ENCODE measurements at places on chromosomes 16 and 17. TPM values are rescaled to one million over a fixed set of nuclear protein-coding genes. Genes with fewer than 3 reads are reported as not detected.

The C17orf100 gene
- total RNA-seq = 0.58 TPM

The CDRT15 gene
- total RNA-seq = not detected

The SLC47A2 gene
- not detected for total RNA-seq

The SKAP1 gene
- total RNA-seq = 1.1 TPM

DNA sequence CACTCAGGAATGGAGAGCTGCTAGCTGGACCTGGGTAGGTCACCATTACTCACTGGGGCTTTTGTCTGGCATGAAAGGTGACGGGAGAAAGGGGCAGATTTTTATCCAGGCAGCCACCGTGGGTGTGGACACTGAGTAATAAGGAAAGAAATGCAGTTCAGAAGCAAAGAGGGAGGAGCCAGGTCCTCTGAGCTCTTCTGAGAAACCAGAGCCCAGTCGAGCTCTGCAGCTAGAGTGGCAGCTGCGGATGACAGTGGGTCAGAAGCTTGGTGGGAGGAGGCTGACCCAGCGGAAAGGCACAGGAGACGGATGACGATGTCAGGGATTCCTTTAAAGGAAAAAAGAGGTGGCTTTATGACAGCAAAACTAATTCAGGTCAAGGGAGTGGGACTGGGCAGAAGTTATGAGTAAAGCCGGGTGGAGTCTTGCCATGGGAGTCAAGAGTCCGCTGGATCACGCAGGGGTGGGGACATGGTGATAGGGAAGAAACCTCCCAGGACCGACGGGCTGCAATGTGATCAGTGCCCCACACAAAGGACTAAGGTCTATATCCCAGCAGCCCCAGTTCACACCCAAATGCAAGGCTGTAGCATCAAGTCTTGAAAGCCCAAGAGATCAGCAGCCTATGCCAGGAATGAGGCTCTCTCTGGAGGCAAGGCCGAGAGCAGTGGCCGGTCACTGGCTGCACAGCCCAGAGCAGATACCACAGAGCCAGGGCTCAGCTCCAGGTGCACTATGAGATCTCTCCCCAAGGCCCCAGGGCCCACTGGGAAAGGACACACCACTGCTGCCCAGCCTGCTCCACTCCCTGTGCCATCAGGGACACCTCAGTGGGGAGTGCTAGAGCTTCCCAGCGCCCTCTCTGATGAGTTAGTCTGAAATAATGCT lies 6.3 kb upstream of the MNT start:
- DNase-seq = no peak

DNA sequence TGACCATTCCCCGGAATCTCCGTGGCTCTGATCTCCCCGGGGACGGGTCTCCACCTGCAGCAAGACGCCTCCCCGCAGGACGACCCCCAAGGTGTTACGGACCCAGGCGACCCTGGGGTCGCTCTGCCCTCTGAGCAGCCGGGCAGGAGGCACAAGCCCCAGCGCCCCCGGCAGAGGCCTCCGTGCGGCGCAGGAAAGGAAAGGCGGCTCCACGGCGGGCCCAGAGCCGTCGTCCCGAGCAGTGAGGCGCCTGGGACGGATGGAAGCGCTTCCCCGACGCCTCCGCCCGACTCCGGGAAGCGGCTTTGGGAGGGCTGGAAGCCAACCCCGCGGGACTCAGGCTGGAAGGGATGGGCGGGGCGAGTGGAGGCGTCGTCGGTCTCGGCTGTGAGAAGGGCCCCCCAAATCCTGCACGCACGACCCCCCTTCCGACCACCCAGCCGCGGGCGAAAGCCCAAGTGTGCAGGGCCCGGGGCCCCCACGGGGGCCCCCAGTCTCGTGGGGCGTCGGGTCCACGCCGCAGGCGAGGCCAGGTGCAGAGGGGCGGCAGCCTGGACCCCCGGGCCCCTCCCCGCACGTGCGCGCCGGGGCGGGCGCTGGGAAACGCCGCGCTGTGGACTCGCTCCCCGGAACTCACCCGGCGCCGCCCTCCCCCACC lies 32.7 kb upstream of the RPH3AL start:
- DNase-seq = no peak

DNA sequence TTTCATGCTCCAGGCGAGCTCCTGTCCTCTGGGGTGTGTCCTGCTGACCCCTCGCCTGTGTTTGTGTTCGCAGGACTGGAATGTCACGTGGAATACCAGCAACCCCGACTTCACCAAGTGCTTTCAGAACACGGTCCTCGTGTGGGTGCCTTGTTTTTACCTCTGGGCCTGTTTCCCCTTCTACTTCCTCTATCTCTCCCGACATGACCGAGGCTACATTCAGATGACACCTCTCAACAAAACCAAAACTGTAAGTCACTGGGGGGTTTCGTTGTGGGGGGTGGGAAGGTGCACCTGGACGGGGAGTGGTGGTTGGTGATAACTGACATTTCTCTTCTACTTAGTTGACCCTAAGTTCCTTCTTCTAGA lies 58.3 kb downstream of the ABCC1 start:
- no peak for DNase-seq

GRCh38 chr16:81716478-81717225 lies 62.4 kb upstream of the PLCG2 start:
- no peak for DNase-seq

GRCh38 chr17:61467416-61468262 lies 15.4 kb downstream of the TBX4 start:
- DNase-seq = no peak

DNA sequence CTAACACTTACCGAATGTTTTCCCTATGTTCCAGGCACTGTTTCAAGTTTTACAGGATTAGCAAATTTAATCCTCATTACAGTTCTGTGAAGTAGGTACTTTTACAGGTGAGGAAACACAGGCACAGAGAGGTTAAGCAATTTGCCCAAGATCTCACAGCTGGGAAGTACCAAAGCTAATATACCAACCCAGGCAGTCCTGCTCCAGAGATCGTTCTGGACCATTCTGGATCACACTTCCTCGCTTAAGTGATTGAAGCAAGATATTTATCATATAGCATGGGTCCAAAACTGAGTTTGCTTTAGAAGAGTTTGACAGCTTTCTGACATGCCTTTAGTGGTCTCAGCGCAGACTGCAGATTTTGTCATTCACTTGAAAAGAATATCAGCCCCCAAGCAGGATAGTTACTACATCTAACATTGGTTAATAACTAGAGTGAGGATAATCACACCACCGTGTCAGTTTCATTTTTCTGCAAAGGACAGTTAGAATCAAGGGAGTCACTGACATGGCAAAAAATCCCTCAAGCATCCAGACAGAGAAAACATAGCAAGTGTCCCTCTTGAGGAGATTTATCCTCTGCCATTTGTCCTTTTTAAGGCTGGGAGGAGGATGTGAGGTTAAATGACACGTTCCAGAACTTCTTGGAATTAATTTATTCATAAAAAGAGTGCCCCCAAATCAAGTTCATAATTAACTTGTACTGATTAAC lies 5.1 kb downstream of the HS3ST3B1 start:
- DNase-seq = no peak

DNA sequence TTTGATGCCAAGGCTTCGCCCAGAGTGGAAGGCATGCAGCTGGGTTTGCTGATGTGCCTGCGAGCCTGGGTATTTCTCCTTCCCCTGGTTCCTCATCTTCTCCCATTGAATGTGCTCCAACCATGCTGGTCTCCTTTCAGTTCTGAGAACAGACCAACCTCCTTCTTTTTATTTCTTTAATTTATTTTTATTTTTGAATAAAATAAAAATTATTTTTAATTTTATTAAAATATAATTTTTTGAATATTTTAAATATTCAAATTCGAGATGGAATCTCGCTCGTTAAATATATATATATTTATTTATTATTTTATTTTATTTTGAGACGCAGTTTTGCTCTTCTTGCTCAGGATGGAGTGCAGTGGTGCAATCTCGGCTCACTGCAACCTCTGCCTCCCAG lies 30.2 kb upstream of the GPRC5B start:
- DNase-seq = no peak

DNA sequence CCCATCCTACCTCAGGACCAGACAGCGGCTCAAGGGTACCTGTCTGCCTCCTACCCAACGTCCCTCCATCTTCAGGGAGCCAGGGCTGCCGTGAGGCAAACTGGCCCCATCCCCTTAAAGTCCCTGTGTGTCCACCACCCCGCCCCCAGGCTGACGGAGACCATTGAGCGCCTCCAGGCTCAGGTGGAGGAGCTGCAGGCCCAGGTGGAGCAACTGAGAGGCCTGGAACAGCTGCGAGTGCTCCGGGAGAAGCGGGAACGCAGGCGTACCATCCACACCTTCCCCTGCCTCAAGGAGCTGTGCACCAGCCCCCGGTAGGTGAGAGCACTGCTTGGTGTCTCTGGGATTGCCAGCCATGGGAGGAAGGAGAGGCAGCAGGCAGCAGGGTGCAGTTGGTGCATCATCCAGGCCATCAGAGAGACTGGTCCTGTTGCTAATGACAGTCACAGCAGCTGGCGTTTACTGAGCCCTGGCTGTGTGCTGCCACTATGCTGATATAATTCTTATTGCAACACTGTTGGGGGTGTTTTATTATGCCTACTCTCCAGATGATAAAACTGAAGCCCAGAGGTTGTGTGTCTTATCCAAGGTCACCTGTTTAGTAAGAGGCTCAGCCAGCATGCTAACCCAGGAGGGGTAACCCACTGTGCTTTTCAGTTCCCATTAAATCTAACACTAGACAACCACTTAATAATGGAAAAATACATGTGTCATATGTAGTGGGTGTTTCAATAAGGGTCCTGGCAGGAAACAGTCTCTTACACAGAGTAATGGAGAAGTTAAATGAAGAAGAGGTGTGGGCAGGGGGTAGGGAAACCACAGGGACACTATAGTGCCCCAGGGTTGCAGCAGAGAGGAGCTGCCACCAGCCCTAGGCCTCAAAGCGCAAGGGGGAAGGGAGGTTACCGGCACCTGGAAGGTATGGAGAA lies 10.3 kb upstream of the MRPL58 start:
- no peak for DNase-seq

DNA sequence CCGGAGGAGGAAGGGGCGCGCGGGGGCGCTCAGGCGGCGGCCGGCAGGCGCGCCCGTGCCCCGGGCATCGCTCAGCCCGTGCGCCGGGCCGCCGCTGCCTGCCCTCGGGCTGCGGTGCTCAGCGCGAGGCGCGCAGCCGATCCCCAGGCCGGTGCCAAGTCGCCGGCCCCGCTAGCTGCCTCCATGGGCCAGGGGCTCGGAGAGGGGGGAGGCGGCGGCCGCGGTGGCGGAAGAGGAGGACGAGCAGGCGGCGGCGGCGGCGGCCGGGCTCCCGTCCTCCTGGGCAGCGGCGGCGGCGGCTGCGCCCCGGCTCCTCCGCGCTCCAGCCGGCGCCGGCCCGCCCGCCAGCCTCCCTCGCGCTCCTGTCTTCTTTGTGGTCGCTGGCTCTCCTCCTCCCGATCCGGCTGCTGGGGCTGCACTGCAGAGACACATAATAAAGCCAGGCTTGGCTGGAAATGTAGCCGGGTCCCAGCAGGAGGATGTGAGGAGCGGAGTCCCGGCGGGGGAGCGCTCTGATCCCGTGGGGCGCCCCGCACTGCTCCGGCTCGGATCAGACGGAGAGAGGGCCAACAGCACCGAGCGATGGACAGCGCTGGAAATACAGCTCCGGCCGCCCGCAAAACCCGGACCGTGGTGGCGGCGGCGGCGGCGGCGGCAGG lies 889 bp upstream of the ZNF423 start:
- DNase-seq = no peak

DNA sequence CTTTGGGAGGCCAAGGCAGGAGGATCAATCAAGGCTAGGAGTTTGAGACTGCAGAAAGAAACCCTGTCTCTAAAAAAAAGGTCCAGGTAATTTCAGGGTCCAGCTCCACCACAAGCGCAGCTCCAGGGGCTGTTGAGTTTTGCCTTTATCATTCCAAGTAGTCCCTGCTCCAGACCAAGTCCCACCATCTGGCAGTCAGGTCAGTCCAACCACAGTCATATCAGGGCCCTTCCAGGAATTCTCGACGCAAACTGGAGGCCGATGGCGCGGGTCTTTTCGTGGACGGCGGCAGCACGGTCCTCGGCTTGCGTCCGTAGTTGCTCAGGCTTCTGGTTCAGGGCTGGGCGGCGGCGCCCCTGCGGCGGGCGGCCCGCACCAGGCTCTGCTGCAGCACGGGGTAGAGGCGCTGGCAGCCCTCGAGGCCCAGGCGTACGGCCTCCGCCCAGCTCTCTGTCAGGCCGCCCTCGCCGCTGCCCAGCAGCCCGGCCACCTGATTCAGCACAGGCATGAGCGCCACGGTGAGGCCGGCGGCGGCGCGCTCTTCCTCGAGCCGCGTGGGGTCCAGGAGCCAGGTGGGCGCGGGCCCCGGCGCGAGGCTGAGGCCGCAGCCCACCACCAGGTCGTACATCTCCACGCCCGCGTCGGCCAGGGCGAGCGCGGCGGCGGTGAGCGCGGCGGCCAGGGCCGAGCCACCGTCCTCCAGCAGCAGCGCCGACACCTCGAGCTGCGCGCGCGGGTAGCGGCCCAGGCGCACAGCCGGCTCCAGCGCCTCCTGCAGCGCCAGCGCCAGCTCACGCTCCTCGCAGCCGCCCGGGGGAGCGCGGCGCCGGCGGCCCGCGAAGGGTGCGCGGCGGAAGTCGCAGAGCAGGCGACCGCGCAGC lies 752 bp downstream of the EXOSC6 start:
- DNase-seq = peak; percentile 88

- DNase-seq = no peak
Observed at GRCh38 chr17:53150101-53150698, 672.5 kb upstream of the KIF2B start.

GRCh38 chr16:58266336-58266735 lies 28.5 kb downstream of the PRSS54 start:
- DNase-seq = no peak

GRCh38 chr17:73092523-73093135 lies at the start of gene SLC39A11:
Gene SLC39A11, minus strand, starts transcription at chr17:73092688. Its CDS starts 3,924 bp downstream, at chr17:73088764.
- peak; percentile 96 for DNase-seq

- no peak for DNase-seq
Observed at GRCh38 chr17:5877948-5878347, 192.2 kb upstream of the WSCD1 start.

DNA sequence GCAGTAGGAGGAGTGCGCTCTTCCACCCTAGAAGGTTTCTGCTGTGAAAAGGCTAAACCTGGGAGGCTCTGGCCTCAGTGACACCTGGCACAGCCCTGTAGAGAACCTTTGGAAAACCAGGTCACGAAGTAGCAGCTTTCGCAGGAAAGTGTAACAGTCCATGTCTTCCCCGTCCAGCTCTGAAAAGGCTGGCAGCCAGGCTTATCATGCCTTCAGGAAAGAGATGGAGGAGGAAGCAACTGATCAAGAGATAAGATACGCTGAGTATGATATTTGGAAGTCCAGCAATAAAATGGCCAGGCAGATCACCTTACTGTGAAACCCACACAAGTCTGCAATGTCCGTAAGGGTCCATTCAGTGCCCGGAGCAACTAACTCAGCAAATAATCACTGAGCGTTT lies 22.3 kb downstream of the TUBD1 start:
- DNase-seq = peak; percentile 18

GRCh38 chr16:48955837-48956236 lies 325.8 kb downstream of the CBLN1 start:
- DNase-seq = no peak

- no peak for DNase-seq
Observed at GRCh38 chr17:2892305-2892971, 96.2 kb downstream of the RAP1GAP2 start.

GRCh38 chr16:21611198-21611555 lies 11.8 kb downstream of the METTL9 start:
- DNase-seq = no peak
